ENCODE measurements at places on chromosomes 2 and 18. TPM values are rescaled to one million over a fixed set of nuclear protein-coding genes. Genes with fewer than 3 reads are reported as not detected.

ALLC gene
- polyA plus RNA-seq, result 1.0 TPM

PLB1 gene
- polyA plus RNA-seq, result 2.2 TPM

GCG gene
- polyA plus RNA-seq, result not detected

CPO gene
- 0.17 TPM for polyA plus RNA-seq

- H3K27ac ChIP-seq, result no peak overlapping the region
- H3K4me1 ChIP-seq, result peaks cover 8% of the 10 kb centered on the region
- H3K36me3 ChIP-seq, result no peaks in the 10 kb centered on the region
- no peaks in the 10 kb centered on the region for H3K27me3 ChIP-seq
These were observed 108.4 kb upstream of the ITGB6 start for GRCh38 chr2:160308476-160308875.

CASP8 gene
- 20.2 TPM for polyA plus RNA-seq

STAT4 gene
- polyA plus RNA-seq, result 3.6 TPM

ATP8B1 gene
- polyA plus RNA-seq, result 10.2 TPM

DNA sequence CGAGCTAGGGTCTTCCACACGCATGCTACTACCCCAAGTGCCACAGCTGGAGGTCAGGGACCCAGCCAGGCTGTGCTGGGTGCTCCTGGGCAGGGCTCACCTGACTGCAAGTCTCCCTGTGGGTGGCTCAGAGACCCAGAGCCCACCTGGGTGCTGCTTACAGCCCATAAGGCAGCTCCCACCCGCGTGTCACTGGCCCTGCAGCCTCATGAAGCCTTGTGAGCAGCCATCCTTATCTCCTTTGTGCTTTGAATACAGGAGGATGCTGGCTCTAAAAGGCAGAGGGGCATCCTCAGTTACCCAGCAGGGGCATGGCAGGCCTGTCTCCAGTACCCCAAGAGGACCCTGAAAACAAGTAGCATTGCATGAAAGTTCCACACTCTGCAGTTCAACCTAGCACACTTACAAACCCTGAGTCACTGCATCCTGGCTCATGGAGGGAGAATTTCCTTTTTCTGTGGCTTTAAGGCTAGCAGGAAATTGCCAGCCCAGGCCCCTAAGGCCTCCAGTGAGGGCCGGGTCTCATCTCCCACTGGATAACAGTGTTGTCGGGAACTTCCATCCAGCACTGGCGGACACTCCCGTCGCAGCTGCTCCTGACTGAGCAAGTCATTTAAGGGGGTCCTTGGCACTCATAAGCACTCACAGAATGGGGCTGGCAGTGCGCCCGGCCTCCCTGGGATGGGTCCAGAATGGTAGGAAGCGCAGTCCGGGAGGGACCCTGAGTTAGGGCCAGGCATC lies 137.1 kb downstream of the RPIA start:
- H3K27me3 ChIP-seq, result no peaks in the 10 kb centered on the region
- no peaks in the 10 kb centered on the region for H3K4me1 ChIP-seq
- no peak for DNase-seq

DNA sequence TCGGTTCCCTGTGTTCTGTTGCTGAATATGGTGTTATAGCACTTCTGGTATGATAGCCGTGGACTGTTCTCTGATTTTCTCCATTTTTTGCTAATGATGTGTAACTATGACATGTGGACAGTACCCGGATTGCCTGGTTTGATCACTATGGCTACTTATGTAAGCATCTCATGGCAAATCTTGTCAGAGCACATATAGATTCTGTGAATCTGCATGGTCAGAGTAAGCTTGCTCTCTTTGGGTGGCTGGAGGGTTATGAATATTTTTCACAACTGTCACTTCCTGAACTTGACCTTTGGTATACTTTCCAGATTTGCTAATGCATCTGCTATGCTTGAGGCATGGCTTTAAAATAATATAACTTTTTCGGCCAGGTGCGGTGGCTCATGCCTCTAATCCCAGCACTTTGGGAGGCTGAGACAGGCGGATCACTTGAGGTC lies 36.8 kb upstream of the ATP8B1 start:
- H3K27me3 ChIP-seq, result no peaks in the 10 kb centered on the region
- no peak for DNase-seq
- H3K4me1 ChIP-seq, result no peaks in the 10 kb centered on the region
- H3K4me3 ChIP-seq, result no peak overlapping the region
- H3K27ac ChIP-seq, result no peak overlapping the region
